Amniotic stem cell (primary cell): ENCODE measurements at places on chromosomes 7 and 10.

GRCh38 chr7:132899833-132900232 lies 182.1 kb downstream of the CHCHD3 start:
- DNase-seq = no peak

GRCh38 chr10:133523631-133524203 lies 3.4 kb upstream of the CYP2E1 start:
- DNase-seq = no peak

- no peak for DNase-seq
These were observed 22.6 kb downstream of the HERC4 start for GRCh38 chr10:68052463-68052862.

GRCh38 chr10:63582690-63583089 lies 61.5 kb downstream of the REEP3 start:
- no peak for DNase-seq

- no peak for DNase-seq
These were observed 11.3 kb downstream of the FAM221A start for GRCh38 chr7:23691320-23691719.

DNA sequence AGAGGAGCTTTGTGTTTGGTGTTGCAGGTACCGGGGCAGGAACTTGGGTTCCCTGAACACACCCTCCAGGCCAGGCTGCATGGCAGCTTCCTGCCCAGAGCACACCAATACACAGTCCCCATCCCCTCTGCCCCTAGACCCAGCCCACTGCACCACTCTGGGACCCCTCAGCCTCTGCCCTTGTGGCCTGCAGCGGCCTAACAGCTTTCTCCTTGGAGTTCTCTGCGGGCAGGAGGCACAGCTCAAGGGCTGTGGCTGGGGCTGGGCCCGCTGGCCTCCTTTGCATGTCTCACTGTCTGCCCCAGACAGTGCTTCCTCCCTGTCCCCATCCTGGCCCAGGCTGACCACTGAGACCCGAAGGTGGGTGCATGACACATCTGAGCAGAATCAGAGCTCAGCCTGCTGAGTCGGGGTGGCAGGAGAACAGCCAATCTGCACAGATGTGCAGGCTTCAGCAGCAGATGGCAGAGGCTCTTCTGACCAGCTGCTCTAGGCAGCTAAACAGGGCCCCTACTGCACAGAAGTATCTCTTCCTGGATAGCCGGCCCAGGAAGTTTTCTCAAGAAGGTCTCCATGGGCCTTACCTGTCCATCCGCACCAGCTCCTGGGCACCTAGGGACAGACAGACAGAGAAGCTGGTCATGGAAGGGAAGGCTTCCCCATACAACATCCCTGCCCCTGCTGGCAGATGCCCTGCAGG lies 20.8 kb downstream of the VSIR start:
- DNase-seq = no peak

GRCh38 chr7:3032256-3032655 lies 11.4 kb downstream of the CARD11 start:
- no peak for DNase-seq

GRCh38 chr7:121103579-121103978 lies 115.1 kb downstream of the CPED1 start:
- no peak for DNase-seq
